T-cell (primary cell): ENCODE measurements at places on chromosomes 7 and 10.

- DNase-seq: no peak
Observed at GRCh38 chr7:113752289-113752688, 166.5 kb downstream of the PPP1R3A start.

DNA sequence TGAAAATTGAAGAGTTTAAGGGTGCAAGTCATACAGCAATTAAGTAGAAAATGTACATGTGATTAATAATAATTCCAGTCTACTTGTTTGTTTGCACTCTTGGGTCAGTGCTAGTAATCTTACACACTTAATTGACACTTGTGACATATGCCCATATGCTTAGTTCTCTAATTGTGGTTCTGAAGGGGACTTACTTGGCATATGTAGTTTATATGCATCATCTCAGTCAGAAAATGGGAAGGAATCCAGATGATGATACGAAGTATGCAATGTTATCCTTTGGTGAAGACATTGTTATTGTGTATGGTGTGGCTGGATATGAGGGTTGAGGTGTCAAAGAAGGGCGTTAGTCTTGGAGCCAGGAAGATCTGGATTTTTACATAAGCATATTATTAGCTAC, 193.5 kb upstream of the HDAC9 start:
- DNase-seq: no peak

GRCh38 chr10:20396701-20397100, 500.4 kb downstream of the NEBL start:
- DNase-seq: no peak

- DNase-seq: no peak
Observed at GRCh38 chr7:84108787-84109186, 85.8 kb downstream of the SEMA3A start.

GRCh38 chr10:29676732-29677131, 42.0 kb upstream of the SVIL start:
- DNase-seq: no peak
